Stimulated activated CD4-positive, alpha-beta T cell treated with anti-CD3 and anti-CD28 coated beads, Interleukin-15, amount 100 ng/mL, for 1 hour (primary cell): ENCODE measurements at places on chromosomes 2 and 18.

GRCh38 chr2:72004976-72005375, 142.7 kb downstream of the CYP26B1 start:
- no peak for DNase-seq

DNA sequence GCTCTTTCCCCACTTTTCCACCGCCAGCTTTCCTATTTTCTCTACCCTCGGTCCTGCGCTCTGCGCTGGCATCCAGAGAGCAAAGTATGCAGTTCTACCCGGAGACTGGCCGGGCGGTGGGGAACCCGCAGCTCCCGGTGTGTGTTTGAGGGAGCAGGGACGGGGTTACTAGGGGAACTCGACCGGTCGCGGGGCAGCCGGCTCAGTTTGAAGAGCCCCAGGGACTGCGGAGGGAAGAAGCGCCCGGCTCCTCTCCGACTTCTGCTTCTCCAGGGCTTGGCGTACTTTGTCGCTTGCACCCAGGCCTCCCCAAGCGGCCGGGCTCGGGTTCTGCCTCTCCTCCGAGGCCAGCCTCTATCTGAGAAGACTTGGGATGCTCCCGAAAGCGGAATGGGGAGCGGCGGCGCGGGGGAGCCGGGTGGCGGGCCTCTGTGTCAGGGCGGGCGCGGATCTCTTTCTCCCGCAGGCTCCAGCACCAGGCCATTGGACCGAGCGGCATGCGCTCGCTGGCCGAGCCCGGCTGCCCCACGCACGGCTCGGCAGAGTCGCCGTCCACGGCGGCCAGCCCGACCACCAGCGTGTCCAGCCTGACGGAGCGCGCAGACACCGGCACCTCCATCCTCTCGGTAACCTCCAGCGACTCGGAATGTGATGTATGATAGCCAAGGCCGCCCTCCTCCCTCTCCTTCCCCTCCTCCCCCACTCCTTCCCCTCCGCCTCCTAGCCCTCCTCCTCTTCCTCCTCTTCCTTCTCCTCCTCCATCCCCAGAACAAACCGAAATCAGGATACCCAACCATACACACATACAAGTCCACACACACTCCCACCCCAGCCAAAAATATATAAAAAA, 2.8 kb downstream of the SIX3 start:
- no peak for DNase-seq

DNA sequence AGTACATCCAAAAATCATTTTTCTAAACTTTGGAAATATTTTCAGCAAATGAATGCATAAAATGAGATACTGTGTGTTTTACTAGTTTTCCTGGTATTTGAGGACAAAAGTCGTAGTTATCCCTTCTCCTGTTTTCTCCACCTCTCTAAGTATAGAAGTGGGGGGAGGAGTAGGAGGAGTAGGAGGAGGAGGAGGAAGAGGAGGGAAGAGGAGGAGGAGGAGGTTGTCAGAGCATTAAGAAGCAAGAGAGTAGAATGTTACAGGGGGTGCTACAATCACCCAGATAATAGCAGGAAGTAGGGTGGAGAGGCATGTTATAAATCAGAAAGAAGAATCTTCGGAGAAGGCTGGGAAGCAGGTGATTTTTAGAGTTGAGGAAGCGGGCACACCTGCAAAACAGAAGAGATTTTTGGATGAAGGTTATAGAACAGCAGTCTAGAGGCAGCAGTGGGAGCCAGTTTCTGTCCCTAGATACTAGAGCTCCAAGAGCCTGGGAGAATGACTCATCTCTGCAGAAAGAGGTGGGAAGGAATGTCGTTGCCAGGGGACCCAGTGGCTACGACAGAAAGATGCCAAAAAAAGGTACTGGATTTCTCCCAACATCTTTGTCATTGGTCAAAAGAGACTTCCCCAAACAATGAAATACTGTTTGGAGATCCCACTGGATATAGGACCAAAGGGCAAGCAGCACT, 44.2 kb upstream of the AQP4 start:
- no peak for DNase-seq

- DNase-seq = no peak
Observed at GRCh38 chr18:23723121-23723520, 33.9 kb downstream of the LAMA3 start.

- DNase-seq = no peak
Observed at GRCh38 chr2:192828175-192828574, 633.4 kb upstream of the TMEFF2 start.

GRCh38 chr2:237618449-237618848, 8.9 kb upstream of the LRRFIP1 start:
- no peak for DNase-seq

- no peak for DNase-seq
Observed at GRCh38 chr2:39515273-39515896, 78.3 kb upstream of the MAP4K3 start.

DNA sequence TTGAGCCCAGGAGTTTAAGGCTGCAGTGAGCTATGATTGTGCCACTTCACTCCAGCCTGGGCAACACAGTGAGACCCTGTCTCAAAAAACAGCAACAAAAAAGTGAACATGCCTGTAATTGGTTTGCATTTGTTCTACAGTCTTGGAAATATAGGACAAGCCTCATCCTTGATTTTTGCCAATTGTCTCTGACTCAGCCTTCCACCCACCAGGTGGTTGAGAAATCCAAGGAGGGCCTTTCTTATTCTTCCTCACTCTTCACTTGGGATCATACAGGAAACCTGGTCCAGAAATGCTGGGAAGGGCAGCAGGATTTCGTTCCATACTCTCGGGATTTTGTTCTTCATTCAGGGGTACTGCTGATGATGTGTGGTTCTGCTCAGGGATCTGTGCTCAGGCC, 94.6 kb downstream of the CDC42EP3 start:
- no peak for DNase-seq

GRCh38 chr2:240247241-240247867, 106.9 kb upstream of the OTOS start:
- DNase-seq = no peak

- DNase-seq = no peak
Observed at GRCh38 chr18:25164848-25165811, 186.8 kb downstream of the ZNF521 start.

DNA sequence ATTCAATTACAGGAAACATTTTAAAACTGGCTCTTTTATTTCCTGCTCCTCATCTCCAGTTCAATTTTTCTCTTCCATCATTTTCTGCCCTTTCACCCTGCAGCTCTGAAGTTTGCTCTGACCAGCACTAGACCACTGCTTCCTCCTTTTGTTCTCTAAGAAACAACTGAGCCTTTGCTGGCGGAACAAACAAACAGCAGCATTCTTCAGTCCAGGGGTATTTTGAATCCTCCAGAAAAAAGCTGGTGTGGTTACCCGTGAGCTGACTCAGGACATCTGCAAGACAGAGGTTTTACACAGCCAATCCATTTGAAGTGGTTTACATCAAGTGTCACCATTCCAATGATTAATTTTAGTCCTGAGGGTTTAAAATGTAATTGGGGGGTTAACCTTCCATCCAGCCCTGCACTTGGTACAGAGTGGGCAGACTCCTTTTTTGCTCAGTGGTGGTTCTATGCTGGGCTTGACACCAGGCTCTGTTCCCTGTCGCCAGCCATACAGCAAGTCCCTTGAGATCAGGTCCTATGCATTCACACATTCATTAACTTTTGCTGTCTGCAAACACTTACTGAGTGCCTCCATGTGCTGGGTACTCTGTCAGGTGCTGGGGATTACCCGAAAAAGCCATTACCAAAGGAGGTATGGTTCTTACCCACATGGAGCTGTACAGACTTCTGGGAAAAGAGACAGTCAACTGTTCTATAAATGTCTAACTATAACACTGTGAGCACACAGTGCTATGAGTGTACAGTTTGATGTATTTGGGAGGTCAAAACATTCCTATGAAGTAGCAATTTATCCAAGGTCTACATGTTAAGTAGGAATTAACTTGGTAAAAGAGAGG, 909.4 kb upstream of the GYPC start:
- DNase-seq = no peak

GRCh38 chr18:51135795-51136194, 61.7 kb downstream of the MEX3C start:
- DNase-seq = no peak

GRCh38 chr18:23401400-23402347, 51.4 kb upstream of the RIOK3 start:
- DNase-seq = no peak

GRCh38 chr2:113776949-113777348, 20.5 kb upstream of the SLC35F5 start:
- DNase-seq = no peak

DNA sequence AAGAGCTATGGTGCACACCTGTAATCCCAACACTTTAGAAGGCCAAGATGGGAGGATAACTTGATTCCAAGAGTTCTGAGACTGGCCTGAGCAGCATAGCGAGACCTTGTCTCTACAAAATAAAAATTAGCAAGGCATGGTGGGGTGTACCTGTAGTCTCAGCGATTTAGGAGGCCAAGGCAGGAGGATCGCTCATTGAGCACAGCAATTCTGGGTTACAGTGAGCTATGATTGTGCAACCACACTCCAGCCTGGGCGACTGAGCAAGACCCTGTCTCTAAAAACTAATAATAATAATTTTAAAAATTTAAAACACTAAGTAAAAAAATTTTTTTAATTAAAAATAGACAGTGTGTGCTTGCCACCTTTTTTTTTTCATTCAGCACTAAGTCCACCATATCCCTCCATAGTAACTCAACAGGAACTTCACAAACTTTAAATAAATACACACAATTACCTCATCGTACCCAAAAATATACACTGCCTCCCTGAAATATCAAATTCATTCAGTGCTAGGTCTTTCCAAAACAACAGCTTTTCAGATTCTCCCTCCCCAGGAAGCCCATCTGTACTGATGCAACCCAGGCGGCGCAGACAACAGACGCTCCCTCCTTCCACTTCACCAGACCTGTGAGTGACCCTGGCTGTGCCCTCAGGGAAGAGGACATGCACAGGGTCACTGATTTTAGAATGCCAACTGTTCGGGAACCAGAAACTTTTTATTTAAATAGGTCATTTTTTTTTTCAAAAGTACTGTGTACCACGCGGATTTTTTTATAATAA, 29.6 kb downstream of the FAM168B start:
- DNase-seq = no peak

- DNase-seq = no peak
Observed at GRCh38 chr2:65402323-65402722, 30.1 kb downstream of the SPRED2 start.

DNA sequence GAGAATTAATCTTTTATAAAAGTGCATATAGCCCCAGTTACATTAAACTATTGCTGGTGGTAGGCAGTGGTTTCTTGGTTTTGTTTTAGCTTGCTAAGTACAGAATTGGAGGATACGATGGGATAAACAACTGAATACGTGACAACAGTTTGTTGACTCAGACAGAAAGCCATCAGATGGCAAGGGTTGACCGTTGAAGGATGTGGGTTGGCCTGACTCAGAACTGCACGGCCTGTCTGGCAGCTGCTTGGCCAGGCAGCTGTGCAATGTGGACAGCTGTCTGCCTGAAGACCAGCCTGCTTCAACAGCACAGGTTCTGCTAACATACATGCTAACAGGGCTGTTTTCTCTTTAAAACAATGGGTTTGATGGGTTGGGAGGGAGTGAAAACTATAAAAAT, 46.6 kb downstream of the PRKRA start:
- DNase-seq = no peak

GRCh38 chr2:182642328-182642727, 73.7 kb upstream of the DNAJC10 start:
- DNase-seq = peak; percentile 3

GRCh38 chr2:118614841-118615271, 232.6 kb downstream of the EN1 start:
- no peak for DNase-seq

- DNase-seq = no peak
Observed at GRCh38 chr2:224934526-224935188, 107.6 kb downstream of the DOCK10 start.

DNA sequence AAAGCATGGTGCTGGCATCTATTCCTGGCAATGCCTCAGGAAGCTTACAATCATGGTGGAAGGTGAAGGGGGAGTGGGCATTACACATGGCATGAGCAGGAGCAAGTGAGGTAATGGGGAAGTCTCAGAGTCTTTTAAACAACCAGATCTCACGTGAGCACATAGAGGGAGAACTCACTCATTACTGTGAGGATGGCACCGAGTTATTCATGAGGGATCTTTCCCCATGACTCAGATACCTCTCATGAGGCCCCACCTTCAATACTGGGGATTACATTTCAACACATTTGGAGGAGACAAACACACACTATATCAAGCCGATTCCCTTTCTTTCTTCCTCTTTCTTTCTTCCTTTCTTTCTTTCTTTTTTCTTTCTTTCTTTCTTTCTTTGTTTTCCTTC, 47.9 kb upstream of the FANCL start:
- DNase-seq = no peak

- DNase-seq = no peak
Observed at GRCh38 chr2:158459161-158460003, 2.6 kb downstream of the PKP4 start.

DNA sequence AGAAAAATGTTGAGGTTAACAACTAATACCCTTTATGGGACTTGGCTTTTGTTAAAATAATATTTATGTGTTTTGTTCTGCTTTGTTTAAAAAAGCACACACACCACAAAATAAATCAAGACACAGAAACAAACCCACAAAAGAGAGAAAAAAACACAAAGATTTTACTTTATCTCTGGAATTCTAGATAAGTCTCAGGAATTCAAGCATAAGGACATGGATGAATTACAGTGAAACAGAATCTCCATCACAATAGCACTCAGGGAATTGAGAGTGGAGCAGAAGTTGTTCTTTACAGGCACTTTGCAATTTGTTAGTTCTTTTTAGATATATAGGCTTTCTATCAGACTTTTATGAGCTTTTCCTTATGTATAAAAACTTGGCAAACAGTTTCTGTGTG, 360.9 kb upstream of the ZC3H15 start:
- DNase-seq = no peak

DNA sequence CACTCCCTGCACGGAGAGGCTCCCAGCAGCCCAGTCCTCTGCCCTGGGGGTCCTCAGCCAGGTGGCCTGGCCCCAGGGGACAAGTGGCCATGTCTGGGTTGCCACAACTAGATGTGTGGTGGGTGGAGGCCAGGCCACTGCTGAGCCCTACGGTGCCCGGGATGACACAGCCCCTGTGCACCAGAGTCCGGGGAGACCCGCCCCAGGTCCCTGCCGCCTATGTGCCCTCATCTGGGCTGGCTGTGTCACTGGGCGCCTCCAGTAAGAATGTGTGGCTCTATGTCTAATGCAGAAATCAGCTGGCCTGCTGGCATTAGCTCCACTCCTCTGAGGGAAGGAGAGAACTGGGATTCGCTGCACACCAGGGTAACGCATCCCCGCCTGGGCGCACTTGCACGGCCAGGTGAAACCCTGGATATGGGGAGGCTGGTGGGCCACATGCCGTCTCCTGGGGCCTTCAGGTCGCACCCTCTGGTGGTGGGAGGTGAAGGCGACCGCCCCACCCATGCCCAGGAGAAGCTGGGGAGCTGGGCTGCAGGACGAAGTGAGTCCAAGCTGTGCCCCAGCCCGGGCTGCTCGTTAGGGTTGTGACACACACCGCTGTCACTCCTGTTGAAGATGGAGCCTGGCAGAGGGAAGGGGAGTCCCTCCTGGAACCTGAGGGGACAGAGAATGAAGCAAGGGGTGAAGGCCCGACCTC, 136.1 kb downstream of the PTGR3 start:
- DNase-seq = no peak

- no peak for DNase-seq
Observed at GRCh38 chr2:41329040-41329439, 718.8 kb upstream of the PKDCC start.

- DNase-seq = no peak
Observed at GRCh38 chr2:176158186-176158591, 1.1 kb downstream of the HOXD3 start.

- no peak for DNase-seq
Observed at GRCh38 chr2:8993902-8994278, 9.6 kb downstream of the MBOAT2 start.

- DNase-seq = no peak
Observed at GRCh38 chr2:232342635-232343565, 35.7 kb upstream of the ALPP start.

GRCh38 chr2:230991598-230991997, 4.3 kb upstream of the SPATA3 start:
- no peak for DNase-seq
